ENCODE measurements at places on chromosomes 12 and 14. TPM values are rescaled to one million over a fixed set of nuclear protein-coding genes. Genes with fewer than 3 reads are reported as not detected.

Gene UNC79
- total RNA-seq: not detected

Gene KRT71
- total RNA-seq: not detected

Gene VSIG10
- total RNA-seq: 47.1 TPM

Gene PRIM1
- total RNA-seq: 12.5 TPM

GRCh38 chr14:50488521-50488920 is 43.8 kb downstream of the MAP4K5 start:
- DNase-seq: no peak

- DNase-seq: no peak
Observed at GRCh38 chr12:120713861-120714482, 3.7 kb downstream of the UNC119B start.

DNA sequence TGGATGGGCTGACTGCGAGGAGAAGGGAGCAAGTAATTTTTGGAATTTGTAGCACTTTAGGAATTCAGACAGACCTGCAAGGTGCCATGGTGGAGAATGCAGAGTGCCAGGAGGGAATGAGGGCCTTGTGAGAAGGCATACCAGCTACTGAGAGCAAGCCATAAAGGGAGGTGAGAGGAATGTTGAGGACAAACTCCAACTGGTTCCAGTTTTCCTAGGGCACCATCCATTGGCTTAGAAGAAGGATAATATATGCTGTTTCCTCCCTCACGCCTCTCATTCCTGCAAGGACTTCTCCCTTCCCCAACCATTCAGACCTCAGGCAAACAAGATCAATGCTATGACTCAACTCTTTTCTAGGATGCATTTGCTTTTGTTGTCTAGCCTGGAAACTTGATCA is 11.2 kb upstream of the DAAM1 start:
- no peak for DNase-seq

DNA sequence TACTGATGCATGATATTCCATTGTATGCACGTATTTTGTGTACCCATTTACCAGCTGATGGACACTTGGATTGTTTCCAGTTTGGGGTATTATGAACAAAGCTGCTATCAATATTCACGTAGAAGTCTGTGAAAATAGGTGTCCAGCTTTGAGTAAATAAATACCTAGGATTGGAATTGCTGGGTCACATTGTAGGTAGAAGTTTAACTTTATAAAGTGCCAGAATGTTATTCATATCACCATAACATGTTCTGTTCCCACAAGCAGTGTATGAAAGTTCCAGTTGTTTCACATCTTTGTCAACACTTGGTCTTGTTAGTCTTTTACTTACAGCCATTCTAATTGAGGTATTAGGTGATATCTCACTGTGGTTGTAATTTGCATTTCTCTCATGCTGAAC is 108.0 kb upstream of the METAP2 start:
- no peak for DNase-seq

DNA sequence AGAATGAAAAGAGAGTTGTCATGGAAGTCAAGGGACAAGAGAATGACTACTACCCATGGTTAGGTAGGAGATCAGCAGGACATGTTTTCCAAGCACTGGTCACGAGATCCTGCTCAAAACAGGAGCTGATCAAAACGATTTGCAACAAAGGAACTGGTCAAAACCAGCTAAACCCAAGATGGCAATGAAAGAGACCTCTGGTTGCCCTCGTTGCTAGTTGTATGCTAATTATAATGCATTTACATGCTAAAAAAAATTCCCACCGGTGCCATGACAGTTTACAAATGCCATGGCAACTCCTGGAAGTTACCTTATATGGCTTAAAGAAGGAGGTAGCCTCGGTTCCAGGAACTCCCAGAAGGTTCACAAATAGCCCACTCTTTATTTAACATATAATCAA is 95.0 kb upstream of the OTX2 start:
- DNase-seq: no peak

DNA sequence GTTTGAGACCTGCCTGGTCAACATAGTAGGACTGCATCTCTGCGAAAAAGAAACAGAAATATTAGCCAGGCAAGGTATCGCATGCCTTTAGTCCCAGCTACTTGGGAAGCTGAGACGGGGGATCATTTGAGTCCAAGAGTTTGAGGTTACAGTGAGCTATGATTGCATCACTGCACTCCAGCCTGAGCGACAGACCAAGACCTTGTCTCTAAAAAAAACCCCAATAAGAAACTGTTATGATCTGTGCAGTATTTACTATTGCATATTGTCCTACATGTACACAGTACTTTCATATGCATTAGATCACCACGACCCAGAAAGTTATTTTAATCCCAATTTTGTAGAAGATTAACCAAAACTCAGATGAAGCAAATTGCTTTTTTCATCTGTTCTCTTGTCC is 187.5 kb downstream of the PCNX1 start:
- DNase-seq: no peak

DNA sequence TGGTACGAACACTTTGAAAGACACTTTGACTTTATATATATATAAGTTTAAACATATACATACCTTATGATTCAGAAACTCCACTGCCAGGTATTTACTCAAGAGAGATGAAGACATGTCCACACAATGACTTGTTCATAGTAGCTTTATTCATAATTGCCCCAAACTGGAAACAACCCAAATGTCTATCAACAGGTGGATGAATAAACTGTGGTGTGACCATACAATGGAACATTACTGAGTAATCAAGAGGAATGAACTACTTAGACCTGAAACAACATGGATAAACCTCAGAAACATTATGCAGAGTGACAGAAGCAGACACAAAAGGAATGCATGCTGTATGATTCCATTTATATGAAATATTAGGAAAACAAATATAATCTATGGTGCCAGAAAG is 71.1 kb downstream of the PPP1R36 start:
- DNase-seq: no peak

GRCh38 chr12:103272949-103273348 is 222.8 kb downstream of the C12orf42 start:
- DNase-seq: no peak

GRCh38 chr14:68653108-68653507 is 139.8 kb downstream of the ZFP36L1 start:
- DNase-seq: no peak

GRCh38 chr12:89020121-89020480 is 332.2 kb downstream of the DUSP6 start:
- no peak for DNase-seq

GRCh38 chr14:101819251-101819990 is 57.9 kb downstream of the PPP2R5C start:
- DNase-seq: no peak

DNA sequence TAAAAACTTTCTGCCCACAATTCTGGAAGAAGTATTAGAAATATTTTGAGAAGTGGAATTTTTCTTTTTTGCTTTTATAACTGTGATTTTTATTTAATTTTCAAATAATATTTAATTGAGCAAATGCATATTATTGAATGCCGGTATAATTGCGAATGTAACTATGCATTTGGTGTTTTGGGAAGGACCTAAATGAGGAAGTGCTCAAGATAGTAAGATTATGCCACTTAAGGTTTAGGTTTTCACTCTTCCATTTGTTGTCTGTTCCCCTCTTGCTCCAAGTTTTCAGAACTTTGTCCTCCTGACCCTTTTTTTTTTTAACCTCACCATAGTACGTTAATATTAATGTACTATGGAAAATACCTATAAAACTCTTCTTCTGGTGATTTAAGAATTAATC is 85.8 kb downstream of the KIAA0586 start:
- DNase-seq: no peak
